ENCODE measurements at places on chromosomes 4 and X. TPM values are rescaled to one million over a fixed set of nuclear protein-coding genes. Genes with fewer than 3 reads are reported as not detected.

OPRPN gene
- not detected for total RNA-seq

- DNase-seq = no peak
These were observed 4.6 kb upstream of the LUZP4 start for GRCh38 chrX:115284877-115285276.

DNA sequence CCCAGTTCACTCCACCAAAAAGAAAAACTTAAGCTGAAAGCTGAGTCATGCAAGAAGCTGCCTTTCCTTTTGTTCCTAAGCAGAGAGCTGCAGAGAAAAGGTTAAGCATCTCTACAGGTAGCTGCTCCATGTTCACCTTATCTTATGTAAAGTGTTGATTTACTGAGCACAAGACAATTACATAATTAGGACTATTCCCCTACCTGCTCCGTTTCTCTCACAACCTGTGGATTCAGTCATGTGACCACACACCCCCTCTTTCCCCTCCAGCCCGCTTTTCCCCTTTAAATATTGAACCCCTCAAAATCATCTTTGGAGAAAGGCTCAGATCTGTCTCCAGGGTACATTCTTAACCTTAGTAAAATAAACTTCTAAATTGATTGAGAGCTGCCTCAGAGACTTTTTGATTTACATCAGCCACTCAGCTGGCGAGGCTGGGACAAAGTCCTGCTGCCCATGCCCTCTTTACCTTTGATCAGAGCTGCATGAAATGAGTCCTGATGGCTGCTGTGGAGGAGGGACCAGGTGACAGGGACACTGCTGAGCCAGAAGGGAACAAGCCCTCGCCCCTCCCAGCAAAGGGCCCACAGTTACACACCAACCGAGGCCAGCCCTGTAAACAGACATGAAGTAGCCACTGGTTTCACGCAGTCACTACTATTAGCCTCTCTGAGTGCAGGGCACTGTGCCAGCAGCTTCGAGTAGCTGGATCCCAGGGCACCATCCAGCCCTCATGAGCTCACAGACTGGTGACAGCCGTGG, 53.9 kb upstream of the C4orf50 start:
- DNase-seq = no peak

GRCh38 chrX:141278306-141278705, 36.0 kb upstream of the SPANXC start:
- DNase-seq = peak; percentile 22

DNA sequence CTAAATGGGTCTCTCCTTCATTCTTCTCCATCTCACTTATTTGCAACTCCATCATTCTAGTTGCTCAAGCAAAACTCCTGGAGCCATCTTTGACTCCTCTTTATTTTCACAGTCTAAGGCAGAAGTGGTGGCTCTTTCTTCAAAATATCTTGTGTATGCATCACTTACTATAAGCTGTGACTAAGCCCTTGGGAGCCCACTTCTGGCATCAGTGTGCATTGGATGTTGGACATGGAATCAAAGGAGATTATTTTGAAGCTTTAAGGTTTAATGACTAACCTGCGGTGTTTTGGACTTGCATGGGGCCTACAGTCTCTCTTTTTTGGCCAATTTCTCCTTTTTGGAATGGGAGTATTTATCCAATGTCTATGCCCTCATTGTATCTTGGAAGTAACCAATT, 276.8 kb downstream of the SPOCK3 start:
- DNase-seq = no peak

SSX1 gene
- not detected for total RNA-seq

DNA sequence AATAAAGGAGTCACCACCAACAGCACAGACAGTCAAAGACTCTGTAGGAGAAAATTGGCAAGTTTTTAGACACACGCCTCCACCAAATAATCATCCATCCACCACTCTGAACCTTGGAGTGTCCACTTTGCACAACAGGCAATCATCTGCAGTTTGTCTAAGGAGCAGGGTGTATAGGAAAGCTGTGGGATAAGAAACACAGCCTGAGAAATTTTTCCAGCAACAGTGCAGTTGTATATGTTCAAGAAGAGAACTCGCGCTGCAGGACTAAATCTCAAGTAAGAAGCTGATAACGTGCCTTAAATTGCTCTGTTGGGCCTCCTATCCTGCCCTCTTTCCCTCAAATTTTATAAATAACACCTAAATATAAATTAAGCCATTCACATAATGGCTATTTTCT, 136.7 kb upstream of the PPARGC1A start:
- DNase-seq = no peak

DNA sequence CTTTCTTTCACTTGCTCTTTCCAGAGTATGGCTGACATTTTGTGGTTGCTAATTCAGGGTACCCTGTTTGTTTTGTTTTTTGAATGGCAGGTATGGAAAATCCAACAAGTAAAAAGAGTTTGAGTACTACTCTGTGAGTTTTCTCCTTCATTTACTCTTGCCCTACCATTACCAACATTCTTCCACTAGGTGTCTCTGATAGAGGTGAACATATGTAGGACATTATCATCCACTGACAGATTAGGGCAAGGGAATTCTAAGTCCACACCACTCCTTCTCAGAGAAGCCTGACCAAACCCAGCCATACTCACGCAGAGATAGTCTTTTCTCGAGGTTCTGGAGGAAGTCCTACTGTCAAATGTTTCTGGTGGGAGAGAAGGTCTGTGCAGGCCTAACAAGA, 36.7 kb upstream of the HDAC8 start:
- DNase-seq = no peak

- DNase-seq = no peak
These were observed 1.3 kb downstream of the FAM53A start for GRCh38 chr4:1682860-1683259.

SATL1 gene
- not detected for total RNA-seq

- no peak for DNase-seq
These were observed 40.4 kb downstream of the GUCY1B1 start for GRCh38 chr4:155799116-155799793.

All from OCI-LY7 (cell line).